ENCODE measurements at places on chromosomes 16 and 17.

GRCh38 chr16:4659363-4660353, 33.7 kb upstream of the NUDT16L1 start:
- no peak for DNase-seq

DNA sequence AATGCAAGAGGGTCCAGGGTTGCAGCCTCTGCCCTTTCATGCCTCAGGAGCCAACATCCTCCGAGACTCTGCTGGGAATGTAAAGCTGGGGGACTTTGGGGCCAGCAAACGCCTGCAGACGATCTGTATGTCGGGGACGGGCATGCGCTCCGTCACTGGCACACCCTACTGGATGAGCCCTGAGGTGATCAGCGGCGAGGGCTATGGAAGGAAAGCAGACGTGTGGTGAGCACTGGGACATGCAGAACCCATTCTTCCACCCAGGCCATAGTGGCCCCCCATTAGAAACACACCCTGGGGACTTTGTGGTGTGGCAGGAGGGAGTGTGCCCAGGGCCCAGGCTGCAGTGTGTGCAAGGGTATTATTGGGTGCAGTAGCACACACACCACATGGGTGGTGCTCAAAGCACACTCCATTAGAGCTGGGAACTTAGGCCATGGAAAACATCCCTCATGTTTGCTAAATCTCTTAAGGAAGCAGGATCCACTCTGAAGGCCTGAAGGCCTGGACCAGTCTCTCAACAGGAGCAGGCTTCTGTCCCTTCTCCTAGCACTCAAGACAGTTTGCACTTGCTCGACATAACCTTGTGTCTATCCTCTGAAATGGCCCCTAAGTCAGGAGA, 7.6 kb downstream of the LIMD2 start:
- no peak for DNase-seq

GRCh38 chr16:87323727-87324410, 6.7 kb upstream of the C16orf95 start:
- DNase-seq = no peak

- DNase-seq = no peak
Observed at GRCh38 chr16:52573365-52574299, 26.7 kb upstream of the TOX3 start.

GRCh38 chr17:81927152-81927652, 333 bp downstream of the MAFG start:
- no peak for DNase-seq

- no peak for DNase-seq
Observed at GRCh38 chr17:48843187-48843900, 12.5 kb downstream of the CALCOCO2 start.

Data from NCI-H1092 (cell line).